ENCODE measurements at places on chromosomes 12 and 14. TPM values are rescaled to one million over a fixed set of nuclear protein-coding genes. Genes with fewer than 3 reads are reported as not detected.

STRAP gene
- 201 TPM for polyA plus RNA-seq

DDN gene
- polyA plus RNA-seq: 0.34 TPM

SLC6A13 gene
- 0.20 TPM for polyA plus RNA-seq

OTX2 gene
- polyA plus RNA-seq: not detected

CFAP54 gene
- polyA plus RNA-seq: 0.70 TPM

APOF gene
- not detected for polyA plus RNA-seq

NRXN3 gene
- 2.1 TPM for polyA plus RNA-seq

GTF2H3 gene
- 27.3 TPM for polyA plus RNA-seq

SDSL gene
- polyA plus RNA-seq: 28.0 TPM

SDR9C7 gene
- not detected for polyA plus RNA-seq

MYO1H gene
- not detected for polyA plus RNA-seq

ARMH4 gene
- 0.15 TPM for polyA plus RNA-seq

KLRK1 gene
- polyA plus RNA-seq: not detected

PRR4 gene
- 2.5 TPM for polyA plus RNA-seq

SERPINA3 gene
- 3.1 TPM for polyA plus RNA-seq

MMP19 gene
- 0.09 TPM for polyA plus RNA-seq

CABP1 gene
- polyA plus RNA-seq: 0.15 TPM

LRRIQ1 gene
- polyA plus RNA-seq: 0.84 TPM

DNAJC22 gene
- 18.0 TPM for polyA plus RNA-seq

CLEC9A gene
- not detected for polyA plus RNA-seq

CLEC2A gene
- polyA plus RNA-seq: not detected

BDKRB1 gene
- polyA plus RNA-seq: 2.8 TPM

NR4A1 gene
- 39.6 TPM for polyA plus RNA-seq

B3GNT4 gene
- polyA plus RNA-seq: 1.2 TPM

ACOT6 gene
- polyA plus RNA-seq: not detected

MANSC1 gene
- polyA plus RNA-seq: 3.8 TPM

GPN3 gene
- 42.3 TPM for polyA plus RNA-seq

NTF3 gene
- polyA plus RNA-seq: not detected
